HepG2 (cell line): ENCODE measurements at places on chromosomes 2 and 18.

- no peak for DNase-seq
Measured at GRCh38 chr18:26630596-26630995, 82.2 kb upstream of the KCTD1 start.

DNA sequence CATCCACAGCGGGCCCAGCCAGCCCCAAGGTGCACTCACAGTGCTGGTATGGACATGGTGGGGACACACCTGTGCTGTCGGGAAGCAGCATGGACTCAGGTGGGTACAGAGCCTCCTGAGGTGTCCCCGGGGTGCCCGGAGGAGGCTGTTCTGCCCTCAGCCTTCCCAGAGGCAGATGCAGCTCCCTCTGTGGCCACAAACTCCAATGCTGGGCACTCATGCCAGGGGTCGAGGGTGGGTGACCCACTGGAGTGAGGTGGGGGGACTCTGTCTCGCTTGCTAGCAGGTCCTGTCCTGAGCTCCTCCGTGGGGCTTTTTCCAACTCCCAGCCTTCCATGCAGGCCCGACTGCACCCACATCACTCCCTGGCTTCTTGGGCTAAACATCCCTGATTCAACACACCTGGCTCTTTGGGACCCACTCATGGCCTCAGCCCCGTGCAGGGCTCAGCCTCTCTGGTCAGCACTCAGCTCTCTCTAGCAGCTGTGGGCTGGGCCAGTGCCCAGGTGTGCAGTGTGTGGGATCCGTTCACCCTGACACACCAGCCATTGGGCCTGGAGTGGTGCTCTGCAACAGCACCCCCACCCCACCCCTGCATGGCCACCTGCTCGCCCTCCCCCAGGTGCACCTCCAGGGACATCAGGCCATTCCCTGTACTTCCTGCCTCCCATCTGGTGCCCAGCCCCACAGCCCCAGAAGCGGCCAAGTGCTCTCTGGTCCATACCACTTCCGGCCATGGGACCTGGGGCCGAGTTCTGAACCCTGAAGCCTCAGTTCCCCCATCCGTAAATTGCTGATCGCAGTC is 16.0 kb downstream of the RAMP1 start:
- DNase-seq, result no peak

- no peak for DNase-seq
Measured at GRCh38 chr2:203893401-203893800, 25.8 kb downstream of the CTLA4 start.

DNA sequence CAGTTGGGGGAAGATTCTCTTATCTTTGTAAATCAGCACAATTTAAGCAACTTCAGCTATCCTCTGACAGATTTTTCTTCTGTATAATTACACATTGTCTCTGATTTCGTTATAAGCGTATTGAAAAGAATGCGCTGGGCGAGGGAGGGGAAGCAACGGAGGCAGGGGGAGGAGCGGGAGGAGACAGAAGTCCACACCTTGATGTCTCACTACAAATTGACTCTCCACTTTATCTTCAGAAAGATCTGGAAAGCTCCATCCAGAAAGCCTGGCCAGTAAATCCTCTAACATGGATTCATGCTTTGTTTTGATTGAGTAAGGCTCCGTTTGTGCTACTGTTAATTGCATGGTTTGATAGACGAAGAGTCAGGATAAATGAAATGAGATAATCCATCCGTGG is 76.6 kb downstream of the SMIM21 start:
- DNase-seq, result no peak

DNA sequence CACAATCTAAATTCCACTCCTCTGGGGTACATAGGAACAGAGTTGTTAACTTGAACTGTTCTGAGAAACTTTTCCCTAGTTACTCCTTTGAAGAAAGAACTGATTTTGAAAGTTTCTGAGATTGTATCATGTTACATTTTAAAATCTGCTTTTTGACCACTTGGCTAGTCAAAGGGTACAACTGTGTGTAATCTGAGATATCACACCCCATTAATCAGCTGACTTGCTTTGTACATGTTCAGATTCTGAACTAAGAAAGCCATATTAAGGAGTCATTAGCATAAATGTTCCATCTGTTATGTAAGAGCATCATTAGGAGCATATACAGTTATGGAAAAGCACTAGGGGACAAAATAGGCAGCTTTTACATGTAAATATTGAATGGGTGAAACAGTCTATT is 3.8 kb upstream of the WDR35 start:
- DNase-seq, result no peak
